Activated effector memory CD4-positive, alpha-beta T cell treated with anti-CD3 and anti-CD28 coated beads, Interleukin-2, amount 50 U/mL, for 16 hours (primary cell): ENCODE measurements at places on chromosomes 5 and 9.
A peak's percentile ranks its signal among the peaks of the same experiment; 100 is the strongest.

DNA sequence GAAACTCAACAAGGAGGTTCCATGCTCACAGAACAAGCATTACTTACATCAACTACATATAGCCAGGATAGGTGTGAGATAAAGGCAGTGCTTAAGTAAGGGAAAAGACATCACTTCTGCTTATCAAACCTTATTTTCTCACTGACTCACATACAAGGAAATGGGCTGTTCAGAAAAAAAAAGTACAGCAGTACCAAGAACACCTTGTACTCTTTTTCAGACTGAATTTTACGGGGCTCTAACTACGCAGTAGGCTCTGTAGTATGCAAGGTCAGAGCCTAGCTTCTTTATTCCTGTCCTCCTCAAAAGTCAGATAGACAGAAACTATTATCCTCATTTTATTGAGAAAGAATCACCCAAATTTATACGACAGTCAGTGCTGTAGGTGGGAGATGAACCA, 5.8 kb downstream of the PSMB7 start:
- DNase-seq: no peak

DNA sequence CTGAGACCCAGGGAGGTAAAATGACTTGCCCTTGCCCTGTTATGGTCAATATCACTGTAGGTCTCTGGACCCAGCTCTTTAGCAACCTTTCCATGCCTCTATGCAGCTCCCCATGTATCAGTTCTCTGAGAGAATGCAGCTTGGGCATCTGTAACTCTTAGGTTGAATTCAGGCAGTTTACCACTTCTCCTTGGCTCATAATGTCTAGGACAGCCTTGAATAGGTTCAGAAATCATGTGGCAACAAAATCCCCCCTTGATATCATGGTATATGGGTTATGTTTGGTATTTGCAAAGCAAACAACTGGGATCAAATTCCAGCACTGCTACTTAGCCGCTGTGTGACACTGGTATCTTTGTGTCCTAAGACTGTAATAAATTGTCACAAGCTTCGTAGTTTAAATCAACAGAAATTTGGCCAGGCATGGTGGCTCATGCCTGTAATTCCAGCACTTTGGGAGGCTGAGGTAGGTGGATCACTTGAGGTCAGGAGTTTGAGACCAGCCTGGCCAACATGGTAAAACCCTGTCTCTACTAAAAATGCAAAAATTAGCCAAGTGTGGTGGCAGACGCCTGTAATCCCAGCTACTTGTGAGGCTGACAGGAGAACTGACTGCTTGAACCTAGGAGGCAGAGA, 10.7 kb upstream of the SUB1 start:
- no peak for DNase-seq

DNA sequence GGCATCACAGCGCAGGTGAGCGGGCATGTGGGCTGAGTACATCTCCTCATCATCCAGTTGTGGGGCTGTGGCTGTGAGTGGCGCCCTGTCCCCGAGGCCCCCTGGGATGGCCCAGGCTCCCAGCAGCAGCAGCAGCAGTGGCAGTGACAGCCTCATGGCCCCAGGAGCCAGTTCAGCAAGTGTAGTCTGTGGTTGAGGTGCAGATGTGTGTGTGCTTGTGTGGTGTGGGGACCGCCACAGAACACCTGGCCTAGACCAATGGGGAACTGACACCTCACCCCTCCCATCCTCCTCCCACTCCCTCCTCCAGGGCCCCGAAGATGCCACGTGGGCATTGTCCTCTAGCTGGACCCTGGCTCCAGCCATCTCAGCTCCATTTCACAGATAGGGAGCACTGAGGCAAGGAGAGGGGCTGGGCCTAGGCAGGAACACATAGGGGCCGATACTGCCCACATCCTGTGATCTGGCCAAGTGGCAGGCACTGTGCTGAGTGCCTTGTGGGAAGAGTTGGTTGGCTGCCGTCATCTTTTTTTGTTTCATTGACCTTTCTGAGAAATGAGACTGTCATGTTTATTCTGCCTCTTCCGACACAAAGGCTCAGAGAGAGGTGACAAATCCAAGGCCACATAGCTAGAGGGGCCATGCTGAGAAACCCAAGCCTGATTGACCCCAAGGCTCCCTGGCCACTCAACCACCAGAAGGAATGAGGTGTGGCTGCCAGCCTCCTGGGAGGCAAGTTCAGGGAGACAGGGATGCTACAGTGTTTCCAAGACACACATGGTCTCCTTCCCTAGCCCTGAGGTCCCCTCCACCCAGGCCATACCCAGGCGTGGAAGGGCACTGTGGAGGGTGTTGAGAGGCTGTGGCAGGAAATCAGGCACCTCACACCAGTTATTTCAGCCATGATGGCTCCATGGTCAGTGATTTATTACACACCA, at the start of gene MZB1:
TSS of gene MZB1 (minus strand) at position 213 of the 938 bp plus-strand sequence. CDS start at position 156, 57 bp downstream.
- peak; percentile 74 for DNase-seq

DNA sequence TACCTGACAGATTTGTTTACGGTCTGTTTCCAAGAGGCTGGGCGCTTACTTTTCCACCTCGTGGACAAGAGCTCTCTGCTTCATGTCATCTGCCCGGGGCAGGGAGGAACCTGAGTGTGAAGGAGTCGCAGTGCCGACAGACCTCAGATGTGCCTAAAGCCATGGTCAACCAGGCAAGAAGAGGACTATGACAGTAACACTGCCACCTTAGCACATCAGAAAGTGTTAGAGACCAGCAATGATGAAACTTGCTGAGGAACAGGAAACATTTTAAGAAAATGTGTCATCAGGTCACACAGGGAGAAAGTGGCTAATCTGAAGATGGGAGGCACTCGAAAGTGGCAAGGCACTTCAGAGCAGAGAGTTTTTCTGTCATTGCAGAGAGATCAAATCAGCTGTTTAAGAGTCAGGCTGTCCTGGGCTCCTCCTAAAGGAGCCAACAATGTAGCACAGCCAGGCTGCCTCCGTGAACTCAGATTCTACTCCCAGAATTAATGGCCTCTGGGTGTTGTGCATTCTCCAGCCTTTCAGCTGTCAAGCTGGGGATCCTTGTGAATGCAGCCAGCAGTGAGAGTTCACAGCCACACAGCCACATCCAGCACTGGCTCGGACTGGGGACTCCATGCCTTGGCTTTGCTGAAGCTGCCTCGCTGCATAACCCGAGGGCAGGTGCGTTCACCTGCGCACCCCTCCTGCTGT, 94.6 kb downstream of the RAPGEF1 start:
- no peak for DNase-seq

DNA sequence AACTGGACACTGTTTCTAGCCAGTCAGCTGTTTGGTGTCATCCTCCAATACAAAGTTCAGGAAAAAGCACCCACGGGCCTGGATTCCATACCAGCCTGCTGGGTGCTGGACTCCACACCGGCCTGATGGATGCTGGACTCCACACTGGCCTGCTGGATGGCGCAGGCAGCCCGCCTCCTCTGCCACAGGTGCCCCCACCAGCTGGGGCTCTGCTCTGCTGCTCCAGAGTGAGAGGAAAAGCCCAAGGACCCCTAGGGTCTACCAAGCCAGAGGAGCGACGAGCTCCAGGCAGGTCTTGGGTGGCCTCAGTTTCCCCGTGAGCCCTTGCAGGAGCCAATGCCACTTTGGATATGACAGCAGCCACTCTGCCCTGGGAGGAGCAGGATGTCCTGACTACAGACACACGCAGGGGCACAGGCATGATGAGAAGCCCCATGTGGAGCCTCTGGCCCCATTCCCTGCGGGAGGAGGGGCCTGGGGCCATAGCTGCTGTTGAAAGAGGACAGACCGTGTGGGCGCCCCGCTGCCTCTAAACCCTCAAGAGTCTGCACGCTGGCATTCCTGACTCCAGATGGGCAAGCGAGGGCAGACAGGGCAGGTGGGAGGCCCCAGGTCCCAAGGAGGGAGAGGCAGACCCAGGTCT, 141.6 kb downstream of the OLFM1 start:
- no peak for DNase-seq

DNA sequence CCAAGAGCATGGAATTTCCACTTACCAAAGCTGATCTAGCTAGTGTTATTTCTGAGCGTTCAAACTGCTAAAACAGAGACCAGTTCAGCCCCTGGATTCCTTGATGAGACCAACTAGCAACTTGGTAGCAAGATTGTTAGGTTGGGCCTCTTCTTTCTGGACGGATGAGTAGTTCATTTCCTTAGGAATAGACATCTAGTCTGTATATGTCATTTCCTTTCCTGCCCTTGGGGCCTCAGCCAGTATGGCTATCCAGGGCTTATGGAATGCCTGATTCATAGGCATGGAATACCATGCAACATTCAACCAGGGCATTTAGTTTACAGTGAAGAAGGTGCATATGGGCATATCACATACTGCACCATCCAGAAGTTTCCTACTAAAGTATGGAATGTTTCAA, 14.5 kb upstream of the LPAR1 start:
- no peak for DNase-seq

DNA sequence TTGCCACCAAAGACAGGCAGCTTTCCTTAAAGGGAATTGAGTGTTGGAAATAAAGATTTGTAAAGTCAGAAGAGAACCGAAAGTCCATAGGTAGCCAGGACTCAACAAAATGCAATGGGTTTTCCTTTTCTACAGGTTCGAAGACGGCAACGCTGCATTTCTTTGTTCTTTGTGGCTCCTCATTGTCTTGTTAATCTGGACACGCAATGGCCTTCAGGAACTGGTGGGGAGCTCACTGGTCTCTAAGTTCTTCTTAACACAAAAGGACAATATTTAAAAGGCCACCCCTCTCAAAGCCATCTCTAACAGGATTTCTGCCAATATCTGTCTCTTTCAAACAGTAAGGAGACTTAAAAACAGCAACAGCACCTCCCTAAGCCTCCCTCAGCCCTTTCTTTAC, 170.6 kb downstream of the RMI1 start:
- DNase-seq: no peak

DNA sequence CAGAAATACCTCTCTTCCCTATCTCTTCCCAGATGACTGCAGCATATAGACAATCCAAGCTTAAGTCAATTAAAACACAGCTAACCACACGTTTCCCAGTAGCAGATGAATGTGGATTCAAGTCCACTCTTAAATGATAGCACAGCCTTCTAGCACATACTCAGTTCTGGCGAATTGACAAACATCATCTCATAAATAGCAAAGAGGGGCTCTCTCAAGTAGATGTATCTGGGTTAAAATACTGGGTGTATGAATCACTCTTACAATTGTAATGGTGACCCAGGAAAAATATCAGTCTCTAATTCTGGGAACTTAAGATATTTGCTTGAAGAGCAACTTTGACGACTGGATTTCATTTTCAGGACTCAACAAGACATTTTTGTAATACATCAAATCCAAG, 67.0 kb upstream of the HAPLN1 start:
- no peak for DNase-seq

DNA sequence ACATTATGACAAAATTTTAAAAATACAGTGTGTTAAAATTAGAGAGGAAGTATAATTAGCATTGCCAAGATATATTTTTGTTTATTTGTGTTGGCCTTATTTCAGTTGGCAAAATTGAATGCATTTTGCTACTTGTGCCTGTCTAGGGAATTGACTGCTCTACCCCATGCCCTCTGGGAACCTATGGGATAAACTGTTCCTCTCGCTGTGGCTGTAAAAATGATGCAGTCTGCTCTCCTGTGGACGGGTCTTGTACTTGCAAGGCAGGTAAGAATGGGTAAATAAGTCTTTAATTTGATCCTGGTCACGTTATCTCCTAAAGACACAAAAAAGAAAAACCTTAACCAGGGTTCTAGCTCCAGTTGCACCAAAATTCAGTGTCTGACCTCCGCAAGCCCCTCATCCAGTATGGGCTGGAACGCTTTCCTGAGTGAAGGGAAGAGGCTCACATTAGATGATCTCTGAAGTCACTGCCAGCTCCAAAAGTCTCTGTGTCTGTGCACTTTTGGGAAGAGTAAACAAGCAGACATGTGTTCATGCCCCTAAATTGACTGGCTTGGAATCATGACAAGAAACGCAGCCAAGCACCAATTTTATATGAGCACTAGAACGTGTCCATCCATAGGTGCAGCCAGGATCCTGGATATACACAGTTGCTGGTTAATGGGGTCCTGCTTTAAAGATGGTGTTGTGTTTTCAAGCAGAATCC, 98.3 kb upstream of the PRRC1 start:
- no peak for DNase-seq

- no peak for DNase-seq
Observed at GRCh38 chr9:6973762-6974161, 216.0 kb downstream of the KDM4C start.

GRCh38 chr9:8916771-8917170, 1117.2 kb upstream of the DMAC1 start:
- DNase-seq: no peak

- DNase-seq: no peak
Observed at GRCh38 chr9:129084087-129084486, 3.2 kb downstream of the DOLPP1 start.

DNA sequence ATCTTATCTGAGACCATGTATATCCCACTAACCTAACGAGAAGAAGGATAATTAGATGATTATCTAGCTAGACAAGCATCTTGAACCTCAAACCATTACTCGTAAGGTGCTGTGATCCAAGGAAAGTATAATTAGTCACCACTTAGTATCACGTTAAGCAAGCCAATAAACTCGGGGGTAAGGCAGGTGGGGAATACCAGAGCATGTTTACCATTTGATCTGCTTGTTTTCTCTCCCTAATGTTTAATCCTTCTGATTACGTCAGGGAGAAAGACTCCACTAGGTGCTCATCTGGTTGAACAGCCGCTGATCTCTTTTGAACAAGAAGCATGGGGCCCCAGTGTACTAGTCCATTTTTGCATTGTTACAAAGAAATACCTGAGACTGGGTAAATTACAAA, 69.9 kb upstream of the SLC1A1 start:
- no peak for DNase-seq

DNA sequence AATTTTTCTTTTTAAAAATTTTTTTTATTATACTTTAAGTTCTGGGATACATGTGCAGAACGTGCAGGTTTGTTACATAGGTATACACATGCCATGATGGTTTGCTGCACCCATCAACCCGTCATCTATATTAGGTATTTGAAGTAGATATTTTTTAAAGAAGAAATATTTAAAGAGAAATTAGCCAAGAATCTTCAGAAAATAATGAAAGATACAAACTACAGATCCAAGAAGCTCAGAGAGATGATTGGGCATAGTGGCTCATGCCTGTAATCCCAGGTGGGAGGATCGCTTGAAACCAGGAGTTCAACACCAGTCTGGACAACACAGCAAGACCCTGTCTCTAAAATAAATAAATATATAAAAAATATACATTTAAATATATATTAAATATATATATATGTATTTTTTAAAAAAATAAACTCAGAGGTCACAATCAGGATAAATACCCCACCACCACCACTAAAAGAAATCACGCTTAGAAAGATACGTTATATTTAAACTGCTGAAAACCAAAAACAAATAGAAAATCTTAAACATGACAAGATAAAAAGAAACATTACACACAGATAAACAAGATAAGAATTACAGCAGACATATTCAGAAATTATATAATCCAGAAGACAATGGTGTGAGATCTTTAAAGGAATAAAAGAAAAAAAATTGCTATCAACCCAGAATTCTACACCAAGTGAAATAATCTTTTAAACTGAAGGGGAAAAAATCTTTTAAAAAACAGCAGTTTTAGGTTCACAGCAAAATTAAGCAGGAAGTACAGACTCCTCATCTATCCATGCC, 57.5 kb downstream of the CSF2 start:
- DNase-seq: no peak

GRCh38 chr5:130198927-130199326, 294.7 kb downstream of the CHSY3 start:
- DNase-seq: no peak

- DNase-seq: no peak
Observed at GRCh38 chr5:100860407-100860806, 42.7 kb downstream of the ST8SIA4 start.
